ENCODE measurements at places on chromosomes 1 and 21.

DNA sequence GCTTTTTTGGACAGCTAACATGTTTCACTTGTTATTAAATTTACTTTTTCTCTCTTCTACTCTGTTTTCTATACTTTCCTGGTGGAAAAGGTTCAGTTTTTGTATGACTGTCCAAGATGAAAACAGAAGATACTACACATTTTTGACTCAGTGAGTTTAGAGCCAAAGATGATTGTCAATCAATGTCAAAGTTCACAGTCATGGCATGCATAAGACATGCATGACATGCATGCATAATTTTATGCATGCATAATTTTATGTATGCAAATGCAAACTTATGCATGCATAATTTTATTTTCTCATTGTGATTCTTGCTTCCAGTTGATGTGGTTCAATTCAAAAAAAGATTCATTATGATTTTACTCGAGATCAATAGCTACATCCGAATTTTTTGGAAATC lies 48.1 kb upstream of the TMPRSS15 start:
- no peak for DNase-seq

- peak; percentile 84 for DNase-seq
Observed at GRCh38 chr1:201481761-201482493, 12.9 kb upstream of the PHLDA3 start.

GRCh38 chr1:184558691-184559090 lies 171.9 kb downstream of the C1orf21 start:
- DNase-seq, result no peak

- no peak for DNase-seq
Observed at GRCh38 chr1:45753248-45754037, 3.0 kb upstream of the IPP start.

DNA sequence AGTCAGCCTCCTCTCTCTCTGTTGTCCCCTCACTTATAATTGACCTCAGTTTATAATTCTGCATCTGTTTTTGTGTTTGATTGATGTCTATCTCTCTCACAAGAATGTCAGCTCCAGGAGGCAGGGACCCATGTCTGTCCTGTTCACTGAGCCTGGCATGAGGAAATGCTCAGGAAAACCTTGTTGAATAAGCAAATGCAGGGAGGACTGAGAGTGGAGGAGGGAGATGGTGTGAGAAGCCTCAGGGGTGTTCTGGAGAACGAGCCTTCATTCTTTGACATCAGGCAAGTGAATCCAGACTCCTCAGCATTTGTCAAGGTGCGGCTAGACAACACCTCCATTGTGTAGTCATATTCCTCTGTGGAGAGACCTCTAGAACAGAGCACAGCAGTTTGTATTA lies 45.5 kb downstream of the MAN1C1 start:
- DNase-seq, result no peak

GRCh38 chr21:44299085-44299457 lies 782 bp upstream of the PFKL start:
- DNase-seq, result peak; percentile 54

DNA sequence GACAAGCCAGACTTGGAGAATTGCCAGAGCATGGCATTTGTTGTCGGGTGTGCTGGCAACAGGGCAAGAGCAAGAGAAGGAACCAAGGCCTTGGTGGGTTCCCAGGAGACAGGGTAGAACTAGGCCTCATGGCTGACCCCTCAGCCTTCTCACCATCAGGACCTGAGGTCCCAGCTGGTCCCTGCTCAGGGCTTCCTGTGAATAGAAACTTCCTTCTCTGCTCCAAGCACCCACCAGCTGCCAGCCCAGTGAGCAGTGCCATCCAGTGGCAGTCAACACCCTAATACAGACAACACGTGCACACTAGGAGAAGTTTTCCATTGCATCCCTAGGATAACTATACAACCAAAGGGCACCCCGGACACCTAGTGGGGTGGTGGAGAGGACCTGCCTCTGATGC lies 22.8 kb downstream of the S100A6 start:
- no peak for DNase-seq

DNA sequence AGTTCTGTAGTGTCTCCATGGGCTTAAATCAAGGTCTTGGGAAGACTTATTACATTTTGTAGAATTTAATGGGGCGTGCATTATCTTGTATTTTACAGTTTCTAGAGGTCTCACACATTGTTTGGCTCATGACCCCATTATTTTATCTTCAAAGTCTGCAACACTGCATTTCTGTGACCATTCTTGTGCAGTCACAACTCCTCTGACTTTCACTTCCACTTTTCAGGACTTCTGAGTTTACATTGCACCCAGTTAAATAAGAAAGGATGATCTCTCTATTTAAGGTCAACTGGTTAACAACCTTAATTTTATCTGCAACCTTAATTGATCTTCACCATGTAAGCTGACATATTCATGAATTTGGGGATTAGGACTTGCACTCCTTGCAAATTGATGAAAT lies 1186.6 kb downstream of the MRPL39 start:
- no peak for DNase-seq

DNA sequence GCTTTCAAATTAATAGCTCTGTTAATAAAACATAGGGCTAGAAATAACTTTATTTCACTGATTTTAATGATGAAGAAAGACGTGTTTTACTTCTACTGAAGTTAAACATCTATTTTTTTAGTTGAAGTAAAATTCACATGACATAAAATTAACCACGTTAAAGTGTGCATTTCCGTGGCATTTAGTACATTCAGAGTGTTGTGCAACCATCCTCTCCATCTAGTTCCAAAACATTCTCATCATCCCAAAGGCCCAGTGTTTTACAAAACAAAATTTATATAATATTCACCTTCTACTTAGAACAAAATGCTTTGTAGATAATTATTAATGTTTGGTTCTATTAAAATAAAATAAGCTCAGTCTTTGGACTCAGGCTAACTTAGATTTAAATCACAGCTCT lies 108.5 kb upstream of the GNG12 start:
- DNase-seq, result no peak

DNA sequence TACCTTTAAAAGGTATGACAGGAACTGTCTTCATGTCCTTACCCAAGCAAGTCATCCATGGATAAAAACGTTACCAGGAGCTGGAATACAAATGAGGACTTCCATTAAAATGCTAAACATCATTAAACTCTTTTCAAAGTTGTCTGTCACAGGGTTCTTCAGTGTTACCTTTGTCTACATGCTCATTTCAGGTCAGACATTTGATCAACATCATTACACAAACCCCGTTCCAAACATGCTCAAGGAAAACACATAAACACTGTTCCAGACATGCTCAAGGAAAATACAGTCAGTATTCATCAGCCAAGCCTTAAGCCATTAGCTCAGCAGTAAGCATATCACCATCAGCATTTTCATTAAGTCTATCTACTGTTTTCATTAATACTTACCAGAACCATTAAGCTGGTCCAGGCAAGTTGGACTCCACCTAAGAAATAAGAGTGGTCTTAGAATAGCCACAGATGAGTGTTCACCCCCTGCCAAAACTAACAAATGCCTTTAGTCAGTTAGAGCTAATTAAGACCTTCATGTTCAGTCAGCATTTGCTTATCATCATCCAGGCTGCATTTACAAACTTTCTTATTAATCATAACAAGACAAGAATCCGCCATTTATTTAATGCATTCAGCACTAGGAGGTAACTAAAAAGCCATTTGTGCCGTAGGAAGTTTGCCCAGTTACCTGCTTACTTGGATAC lies 2.2 kb downstream of the GAS5 start:
- no peak for DNase-seq

GRCh38 chr1:201480231-201481003 lies 11.4 kb upstream of the PHLDA3 start:
- DNase-seq, result no peak

DNA sequence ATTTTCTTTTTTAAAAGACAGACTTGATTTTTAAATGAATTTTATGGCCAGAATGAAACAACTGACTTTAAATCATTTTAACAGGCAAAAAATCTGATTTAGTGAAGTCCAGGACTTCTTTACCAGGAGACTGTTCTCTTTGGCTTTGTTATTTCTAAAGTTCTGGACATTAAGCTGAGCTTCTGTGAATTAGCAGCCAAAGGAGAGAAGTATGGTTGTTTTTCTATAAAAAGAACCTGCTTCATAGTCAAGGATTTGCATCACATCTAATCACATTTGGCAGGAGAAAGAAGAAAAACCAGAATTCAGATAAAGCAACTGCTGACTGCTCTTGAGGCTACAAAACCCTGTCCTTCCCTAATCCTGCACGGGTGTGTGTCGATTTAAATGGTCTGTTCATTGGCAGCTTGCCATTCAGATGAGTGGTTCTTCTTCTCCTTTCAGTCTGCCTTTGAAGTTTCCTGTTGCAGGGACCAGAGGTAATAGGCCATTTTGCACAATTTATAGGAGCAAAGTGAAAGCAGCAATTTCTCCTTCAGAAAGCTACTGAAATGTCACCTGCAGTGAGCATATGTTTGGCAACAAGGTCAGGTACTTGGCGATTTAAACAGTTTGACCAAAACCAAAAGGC lies 215.4 kb downstream of the OLFM3 start:
- peak; percentile 9 for DNase-seq

DNA sequence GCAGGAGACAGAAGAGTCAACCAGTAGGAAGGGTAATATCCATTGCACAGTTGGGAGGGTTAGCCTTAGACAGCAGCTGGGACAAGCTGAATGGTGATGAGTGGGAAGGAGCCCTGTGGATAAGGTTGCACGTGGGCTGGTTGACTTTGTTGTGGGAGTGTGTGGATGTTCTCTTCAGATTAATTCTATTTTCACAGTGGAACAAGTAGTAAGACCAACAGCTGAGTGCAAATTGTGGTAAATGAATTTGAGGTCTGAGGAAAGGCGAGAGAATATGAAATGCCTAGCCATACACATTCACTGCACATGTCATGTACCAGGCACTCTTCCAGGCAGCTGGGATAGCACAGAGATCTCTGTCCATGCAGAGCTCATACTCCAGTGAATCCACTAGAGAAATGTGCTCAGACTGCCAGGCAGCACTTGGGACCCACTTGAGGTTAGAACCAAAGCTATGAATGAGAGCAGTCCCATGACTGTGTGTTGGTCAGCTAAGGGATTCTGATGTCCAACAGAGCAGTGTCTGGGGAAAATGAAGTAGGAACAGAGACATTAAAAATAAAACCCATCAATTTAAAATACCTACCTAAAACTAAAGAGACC lies 25.2 kb upstream of the VTCN1 start:
- no peak for DNase-seq

DNA sequence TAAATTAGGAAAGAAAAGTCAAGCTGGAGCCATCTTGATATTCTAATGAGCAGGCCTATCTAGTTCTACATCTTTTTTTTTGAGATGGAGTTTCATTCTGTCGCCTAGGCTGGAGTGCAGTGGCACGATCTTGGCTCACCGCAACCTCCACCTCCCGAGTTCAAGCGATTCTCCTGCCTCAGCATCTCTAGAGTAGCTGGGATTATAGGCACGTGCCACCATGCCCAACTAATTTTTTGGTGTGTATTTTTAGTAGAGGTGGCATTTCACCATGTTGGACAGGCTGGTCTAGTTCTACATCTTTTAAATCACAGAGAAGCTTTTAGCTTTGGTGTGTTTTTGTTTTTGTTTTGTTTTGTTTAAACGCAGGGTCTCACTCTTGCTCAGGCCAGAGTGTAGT lies 6.8 kb downstream of the TMEM69 start:
- DNase-seq, result no peak

- no peak for DNase-seq
Observed at GRCh38 chr1:246128494-246129069, 378.5 kb downstream of the SMYD3 start.

DNA sequence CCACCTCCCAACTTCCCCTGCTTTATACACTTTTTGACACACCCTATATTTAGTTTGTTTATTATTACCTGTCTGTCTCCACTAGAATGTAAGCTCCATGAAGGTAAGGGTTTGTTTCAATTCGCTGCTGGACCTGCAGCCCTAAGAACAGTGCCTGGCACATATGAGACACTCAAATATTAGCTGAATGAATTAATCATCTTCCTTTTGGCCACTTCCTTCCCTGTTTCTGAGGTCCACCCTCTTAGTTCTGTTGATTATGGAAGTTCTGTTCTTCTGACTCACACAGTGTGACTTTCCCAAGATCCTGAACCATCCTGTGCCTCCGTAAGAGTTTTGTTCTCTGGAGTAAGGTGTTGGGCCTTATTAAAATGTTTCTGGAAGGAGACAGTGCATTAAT lies 40.4 kb upstream of the GJA5 start:
- no peak for DNase-seq

- DNase-seq, result peak; percentile 57
Observed at GRCh38 chr1:67987046-67987799, 63.2 kb downstream of the DIRAS3 start.

- DNase-seq, result no peak
Observed at GRCh38 chr1:47664356-47664755, 226.5 kb downstream of the FOXD2 start.

DNA sequence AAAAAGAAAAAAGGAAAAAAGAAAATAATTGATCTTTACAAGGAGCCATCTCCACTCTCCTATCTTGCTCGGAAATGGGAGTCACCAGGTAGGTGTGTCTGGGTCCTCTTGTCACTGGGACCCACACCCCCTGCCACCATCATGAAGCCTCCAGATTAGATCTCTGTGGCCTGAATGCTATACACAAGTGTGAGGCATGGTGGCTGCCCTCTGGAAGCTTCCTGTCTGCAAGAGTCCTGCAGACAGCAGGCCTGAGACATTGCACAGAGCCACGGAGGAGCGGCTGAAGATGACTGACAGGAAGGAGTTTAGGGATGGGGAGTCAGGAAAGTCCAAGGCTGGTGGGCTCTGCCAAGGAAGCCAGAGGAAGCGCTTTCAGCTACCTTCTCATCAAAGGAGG lies 16.2 kb downstream of the CDK18 start:
- no peak for DNase-seq

DNA sequence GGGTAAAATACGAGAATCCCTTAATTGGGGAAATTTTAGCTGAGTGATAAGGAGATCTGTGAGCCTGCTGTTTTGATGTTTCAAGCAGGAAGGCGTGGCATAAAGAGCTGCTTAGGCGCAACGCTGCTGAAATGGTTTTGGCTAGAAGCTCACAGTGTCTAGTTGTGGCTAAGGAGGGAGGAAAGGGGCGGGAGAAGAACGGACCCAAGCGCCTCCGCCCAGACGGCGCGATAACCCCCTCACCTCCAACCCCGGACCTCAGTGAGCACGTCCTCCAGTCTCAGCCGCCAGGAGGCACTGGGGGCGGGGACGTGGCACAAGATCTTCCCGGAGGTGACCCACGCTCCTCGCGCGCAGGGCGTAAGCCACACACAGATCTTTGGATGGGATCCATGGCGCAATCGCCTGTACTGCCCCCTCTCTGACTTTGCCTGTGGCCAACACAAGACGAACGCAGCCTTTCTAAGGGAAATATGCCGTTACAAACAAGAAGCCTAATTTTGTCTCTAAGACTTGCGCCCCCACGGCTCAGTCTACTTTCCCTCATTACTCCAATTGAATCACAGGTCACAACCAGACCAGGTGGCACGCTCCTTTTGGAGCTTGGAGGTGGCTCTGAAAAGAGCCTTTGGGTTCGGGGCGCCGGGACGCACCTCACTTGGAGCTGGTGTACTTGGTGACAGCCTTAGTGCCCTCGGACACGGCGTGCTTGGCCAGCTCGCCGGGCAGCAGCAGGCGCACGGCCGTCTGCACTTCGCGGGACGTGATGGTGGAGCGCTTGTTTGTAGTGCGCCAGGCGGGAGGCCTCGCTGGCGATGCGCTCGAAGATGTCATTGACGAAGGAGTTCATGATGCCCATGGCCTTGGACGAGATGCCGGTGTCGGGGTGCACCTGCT lies 23.4 kb upstream of the RNF187 start:
- peak; percentile 30 for DNase-seq

GRCh38 chr21:24375201-24375600 lies 1232.1 kb downstream of the MRPL39 start:
- no peak for DNase-seq
